ENCODE measurements at places on chromosomes 5 and 9.

DNA sequence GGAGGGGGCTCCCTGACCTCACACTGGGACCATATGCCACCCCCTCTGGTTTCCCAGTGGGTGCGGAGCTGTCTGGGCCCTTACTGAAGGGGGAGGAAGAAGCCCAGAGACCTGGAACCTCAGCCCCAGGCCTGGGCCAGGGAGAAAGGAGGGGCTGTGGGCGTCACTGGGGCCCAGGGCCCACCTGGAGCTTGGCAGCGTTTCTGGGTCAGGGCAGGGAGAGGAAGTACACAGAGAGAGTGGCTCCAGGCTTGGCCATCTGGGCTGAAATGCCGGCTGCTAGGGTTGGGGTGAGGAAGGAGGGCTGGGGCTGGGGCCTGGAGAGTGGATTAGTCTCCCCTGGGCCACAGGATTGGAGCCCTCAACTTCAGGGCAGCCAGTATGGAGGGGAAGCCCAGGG, 6.4 kb upstream of the DAB2IP start:
- DNase-seq, result peak; percentile 92

DNA sequence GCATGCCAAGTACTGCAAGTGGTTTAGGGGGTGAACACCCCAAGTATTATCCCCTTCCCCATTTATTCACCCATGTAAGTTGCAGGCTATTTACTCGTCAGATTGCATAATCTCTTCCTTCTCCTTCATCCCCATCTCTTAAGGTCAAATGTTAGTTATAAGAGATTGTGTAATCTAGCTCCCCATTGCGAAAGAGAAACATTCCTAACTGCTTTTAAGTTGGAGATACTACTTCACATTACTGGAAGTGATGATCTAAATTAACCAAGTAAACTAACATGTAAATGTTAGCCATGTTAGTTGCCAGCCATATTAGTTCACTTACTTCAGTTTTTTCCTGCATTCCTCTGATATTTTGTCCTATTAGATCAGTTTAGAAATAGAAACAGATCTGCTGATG, 262.3 kb downstream of the TAF11L14 start:
- no peak for DNase-seq

DNA sequence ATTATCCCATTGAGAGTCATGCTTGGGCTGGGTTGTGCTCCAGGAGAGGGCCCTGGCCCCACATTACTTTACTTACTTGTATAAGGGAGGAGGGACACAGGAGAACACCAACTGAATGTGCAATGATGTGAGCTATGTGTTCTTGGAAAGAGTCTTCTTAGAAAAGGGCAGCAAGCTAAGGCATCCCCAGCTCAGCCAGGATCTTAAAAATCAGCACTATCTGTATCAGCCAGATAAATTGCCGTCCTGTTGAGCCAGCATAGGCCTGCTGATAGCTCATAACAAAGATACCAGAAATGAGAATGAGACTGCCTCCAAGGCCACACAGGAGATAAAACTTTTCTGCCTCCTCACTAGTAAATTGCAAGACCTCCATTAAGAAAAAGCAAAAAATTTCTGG, 357.5 kb downstream of the CAAP1 start:
- DNase-seq, result no peak

DNA sequence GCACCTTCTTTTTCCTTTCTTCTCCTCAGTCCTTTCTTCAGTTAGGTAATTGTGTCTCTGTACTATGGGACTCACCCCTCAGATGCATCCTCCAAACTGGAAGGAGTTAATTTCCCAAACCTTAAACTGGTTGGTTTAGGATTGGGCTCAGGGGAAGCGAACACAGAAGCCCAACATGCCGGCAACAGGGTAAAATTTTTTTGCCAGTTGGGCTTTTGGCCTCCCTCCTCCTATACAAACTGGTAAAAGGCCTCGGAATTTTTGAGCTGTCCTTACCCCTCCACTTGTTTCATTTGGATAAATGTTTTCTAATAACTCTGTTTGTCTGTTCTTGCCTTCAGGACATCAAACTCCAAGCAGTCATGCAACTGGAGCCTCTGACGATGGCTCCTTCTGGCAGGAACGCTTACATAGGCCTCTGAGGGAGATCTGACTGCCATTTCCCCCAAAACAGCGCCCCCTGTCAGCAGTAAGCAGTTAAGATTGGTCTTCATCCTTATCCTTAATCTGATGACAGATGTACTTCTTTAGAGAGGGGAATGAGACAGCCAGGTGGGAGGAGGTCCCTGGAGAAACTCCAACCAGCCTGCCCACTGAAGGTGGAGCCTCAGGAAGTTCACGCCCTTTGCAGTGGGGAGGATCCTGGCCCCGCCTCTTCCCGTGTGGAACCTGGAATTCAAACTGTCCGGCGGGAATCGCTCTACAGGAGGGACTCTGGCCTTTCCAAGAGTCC, 57.8 kb upstream of the SPINK5 start:
- DNase-seq, result peak; percentile 23

DNA sequence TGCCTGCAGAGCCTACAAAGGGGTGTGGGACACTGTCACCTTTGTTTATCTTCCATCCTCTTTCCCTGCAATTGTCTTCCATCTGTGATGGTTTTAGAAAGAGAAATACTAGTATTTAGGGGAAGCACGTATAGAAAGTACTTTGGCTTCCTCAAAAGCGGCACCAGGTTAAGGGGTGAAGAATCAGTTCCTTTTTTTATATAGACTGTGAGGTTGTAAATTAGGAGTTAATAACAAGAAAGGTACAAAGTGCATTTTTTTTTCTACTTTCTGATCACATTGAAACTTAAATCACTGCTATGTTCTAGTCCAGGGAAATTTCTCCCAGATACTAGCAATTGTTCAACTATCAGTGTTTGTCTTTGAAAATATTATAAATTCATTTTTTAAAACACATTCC, 219.3 kb downstream of the CEMIP2 start:
- DNase-seq, result no peak

DNA sequence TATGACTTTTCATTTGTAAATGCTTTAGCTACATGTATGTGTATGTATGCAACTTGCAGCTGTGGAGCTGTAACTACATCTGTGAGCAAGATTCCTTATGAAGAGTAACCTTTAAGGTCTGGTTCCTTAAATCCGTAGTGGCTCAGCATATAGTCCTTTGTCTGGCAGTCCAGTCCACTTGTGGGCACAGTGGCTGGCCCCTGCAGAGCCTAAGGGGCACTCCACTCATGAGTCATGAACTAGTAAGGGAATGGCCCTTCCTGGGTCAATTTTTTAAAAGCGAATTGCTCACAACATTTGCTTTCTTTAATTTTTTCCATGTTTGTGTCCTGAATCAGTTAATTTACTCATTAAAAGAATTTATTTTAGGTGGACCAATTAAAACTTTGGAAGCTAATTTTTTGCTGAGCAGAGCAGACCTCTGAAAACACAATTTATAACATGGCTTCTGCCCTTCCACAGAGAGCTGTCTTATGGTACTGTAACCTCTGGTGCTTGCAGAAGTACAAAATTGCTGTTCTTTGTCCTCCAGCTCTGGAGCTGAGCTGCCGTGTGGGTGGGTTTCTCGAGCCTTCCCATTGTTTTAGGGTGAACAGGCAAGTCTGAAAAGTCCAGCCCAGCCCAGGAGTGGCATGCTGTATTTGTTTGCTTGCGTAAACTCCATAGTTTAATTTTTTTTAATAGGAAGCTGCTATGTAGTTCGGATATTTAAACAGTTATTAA, 110.1 kb downstream of the MVB12B start:
- DNase-seq, result no peak

DNA sequence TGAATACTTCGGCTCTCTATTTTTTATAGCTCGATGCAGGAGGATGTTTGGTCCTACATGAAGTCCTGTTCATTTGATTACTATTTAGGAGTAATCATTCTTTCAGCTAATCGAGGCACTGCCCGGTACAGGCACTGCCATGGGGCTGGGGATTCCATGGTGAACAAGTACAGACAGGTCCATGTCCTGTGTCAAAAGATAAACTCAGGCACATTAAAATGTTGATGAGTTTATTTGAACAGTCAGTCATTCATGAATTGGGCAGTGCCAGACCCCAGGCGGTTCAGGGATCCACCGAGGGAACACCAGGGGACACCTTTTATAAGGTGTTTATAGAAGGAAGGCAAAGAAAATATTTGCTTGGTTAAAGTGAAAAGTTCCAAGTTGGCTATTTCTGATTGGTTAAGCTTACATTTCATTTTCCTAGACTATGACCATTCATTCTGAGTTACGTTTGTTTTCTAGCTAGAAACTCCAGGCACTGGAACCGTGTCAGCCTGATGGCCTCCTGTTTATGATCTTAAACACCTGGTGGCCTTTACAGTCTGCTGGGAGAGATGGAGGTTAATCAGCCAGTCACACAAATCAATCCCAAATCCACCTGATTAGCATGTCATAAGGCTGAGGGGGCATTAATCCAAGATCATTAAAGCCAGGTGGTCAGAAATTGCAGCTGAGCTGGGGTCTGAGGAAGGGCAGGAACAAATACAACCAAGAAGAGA, 47.0 kb upstream of the TDRD7 start:
- no peak for DNase-seq

DNA sequence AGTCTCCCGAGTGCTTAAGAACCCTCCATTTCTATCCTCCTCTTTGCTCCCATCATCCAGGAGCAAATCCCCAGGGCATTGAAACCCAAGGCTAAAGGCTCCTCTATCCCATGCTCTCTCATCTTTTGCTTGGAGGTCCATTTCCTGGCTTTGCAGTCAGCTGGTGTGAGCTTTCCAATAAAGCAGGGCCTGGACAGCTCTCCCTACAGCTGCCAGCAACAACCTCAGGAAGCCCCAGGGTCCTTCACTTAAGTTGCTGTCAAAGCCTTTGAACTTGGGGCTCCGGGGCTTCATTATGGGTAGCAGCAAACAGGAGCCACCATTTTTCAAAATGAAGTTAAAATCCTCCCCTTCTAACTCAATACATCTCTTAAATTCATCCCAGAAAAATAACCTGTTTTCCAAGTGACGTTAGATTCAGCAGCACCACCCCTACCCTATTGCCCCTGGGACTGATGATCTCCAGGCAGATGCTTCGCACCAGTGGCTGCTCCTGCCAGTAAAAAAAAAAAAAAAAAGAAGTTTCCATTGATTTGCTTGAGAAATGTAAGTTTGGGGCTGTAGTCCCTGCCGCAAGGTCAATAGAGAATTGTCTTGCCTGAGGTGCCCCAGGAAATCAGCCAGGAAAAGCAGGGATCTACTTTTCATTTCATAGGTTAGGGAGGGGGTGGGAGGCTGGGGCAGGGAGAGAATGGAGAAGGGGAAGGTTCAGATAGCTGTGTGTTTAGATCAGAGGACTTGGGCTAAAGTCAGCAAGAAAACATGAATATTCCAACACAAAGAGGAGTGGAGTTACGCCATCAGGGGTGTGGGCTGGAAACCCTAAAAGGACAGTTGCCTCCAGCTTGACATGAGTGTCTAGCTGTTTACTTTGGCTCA, 83.8 kb upstream of the IL6ST start:
- DNase-seq, result no peak

DNA sequence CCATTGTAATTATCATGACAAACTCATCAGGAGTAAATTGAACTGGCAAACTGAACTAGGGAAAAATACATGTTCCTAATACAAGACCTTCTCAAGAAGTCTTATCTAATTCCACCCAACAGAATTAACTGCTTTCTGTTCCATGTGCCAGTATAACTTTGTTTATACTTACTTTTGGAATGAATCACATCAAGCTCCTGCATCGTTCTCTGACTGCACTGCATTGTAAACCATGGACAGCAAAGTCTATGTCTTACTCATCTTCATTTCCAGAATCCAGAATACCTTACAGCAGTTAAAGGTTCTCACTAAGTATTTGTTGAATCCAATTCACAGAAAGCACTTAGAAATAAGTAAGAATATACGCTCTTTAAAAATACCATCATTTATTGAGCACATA, 102.8 kb downstream of the PLK2 start:
- no peak for DNase-seq

DNA sequence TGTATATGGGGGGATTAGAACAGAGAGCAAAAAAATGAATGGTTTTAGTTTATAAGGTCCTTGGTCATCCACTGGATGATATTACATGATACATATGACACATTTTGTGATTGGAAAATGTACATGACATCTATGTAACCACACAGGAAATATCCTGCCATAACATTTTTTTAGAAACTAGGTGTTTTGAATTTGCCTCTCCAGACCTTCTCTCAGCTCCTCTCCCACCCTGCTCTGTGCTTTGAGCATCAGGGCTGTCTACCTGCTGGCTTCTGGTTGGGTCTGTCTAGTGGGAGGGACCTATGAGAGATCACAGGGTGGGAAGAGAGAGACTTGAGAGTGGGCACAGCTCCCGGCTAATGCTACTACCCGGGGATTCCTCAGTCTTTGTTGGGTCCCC, 24.4 kb downstream of the AKNA start:
- DNase-seq, result no peak

DNA sequence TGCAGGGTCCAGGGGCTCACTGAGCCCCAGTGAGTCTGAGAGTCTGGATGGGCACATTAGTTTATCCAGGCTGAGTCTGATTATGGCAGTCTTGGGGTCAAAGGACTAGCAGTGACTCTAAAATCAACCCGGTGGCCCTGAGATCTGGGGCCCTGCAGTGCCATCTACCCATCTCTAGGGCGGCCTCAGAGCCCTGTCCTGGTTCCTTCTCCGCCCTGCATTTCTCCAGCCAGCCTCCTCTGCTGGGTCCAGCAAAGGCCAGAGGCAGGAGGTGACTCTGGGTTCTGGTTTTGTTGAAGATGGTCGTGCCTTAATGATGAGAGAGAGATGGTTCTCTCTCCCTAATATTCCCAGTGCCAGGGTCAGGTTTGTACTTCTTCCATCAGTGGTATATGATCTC, 15.0 kb downstream of the DCANP1 start:
- no peak for DNase-seq

DNA sequence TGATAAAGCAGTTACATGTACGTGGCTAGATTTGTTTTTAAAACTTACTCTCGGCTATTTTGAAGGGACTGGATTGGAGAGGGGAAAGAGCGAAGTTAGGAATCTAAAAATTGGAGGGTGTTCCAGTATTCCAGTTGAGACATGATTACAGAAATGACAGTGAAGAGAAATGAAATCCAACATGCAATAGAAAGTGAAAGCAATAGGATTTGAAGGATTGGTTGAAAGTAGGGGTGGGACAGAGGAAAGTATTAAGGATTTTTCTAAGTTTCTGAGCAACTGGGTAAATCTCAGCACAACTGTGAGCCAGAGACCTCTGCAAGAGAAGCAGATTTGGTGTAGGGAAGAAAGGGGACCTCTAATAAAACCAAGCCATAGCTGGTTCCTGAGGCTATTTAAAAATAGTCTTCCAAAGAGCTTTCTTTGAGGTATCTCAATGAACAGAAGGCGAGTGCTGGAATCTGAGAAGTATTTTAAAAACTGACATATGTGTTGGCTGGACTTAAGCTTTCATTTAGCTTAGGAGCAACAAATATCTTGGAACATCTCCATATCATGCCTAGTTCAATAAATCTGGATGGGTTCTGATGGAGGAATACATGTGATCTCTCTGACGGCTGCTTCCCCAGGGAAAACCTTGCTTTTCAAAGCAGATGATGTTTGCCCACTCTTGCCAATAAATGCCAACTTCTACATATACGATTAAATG, 110.4 kb upstream of the IFNK start:
- peak; percentile 24 for DNase-seq

DNA sequence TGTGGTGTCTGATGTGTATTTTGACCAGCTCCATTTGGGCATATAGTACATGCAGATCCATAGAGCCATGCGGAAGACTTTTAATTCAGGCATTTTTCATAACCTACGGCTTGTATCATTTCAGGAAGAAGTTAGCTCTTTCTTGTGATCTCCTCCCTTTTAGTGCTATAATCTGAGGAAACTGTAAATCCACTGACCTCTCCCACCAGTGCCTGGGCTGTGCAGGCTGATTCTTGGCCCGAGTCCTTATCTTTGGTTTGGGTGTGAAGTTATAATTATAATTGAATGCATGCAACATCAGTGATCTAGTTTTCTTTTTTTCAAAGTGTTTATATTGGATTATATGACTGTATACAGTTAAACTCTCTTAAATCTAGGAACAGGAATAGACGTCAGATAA, 247.9 kb downstream of the PCSK5 start:
- DNase-seq, result no peak

Data from NCI-H524 (cell line).